Naive thymus-derived CD8-positive, alpha-beta T cell (primary cell): ENCODE measurements at places on chromosomes 5 and 9. TPM values are rescaled to one million over a fixed set of nuclear protein-coding genes. Genes with fewer than 3 reads are reported as not detected.

CDH9 gene
- not detected for total RNA-seq

ADGRD2 gene
- not detected for total RNA-seq

PLAC8L1 gene
- total RNA-seq = 1.8 TPM

CKMT2 gene
- not detected for total RNA-seq

SPATA9 gene
- total RNA-seq = not detected

OLFM1 gene
- total RNA-seq = not detected

C9orf57 gene
- not detected for total RNA-seq

RANBP17 gene
- total RNA-seq = 0.83 TPM

SH3TC2 gene
- not detected for total RNA-seq

GRCh38 chr5:29114331-29114768, 2076.0 kb upstream of the CDH9 start:
- H3K27me3 ChIP-seq = no peaks in the 10 kb centered on the region
- H3K4me3 ChIP-seq = no peak overlapping the region
- no peak overlapping the region for H3K27ac ChIP-seq
- no peaks in the 10 kb centered on the region for H3K4me1 ChIP-seq
- no peak for DNase-seq
- H3K36me3 ChIP-seq = peaks cover 4% of the 10 kb centered on the region

DNA sequence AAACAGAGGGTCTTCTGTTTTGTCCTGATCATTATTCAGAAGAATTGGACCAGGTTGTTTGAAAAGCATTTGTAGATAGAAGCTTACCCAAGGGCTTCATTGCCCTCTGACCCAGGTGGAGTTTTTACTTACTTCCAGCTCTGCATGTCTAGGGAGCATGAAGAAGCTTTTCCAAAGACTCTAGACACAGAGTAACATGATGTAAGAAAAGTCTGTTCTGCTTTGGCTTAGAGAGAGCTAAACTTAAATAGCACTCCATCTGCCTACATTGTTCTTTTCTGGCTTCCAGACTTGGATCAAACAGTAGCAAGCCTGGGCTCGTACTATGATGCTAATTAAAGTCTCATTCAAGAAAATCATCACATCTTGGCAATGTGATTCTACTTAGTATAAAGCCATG, 112.1 kb downstream of the SNCAIP start:
- H3K36me3 ChIP-seq = no peaks in the 10 kb centered on the region
- no peak overlapping the region for H3K4me3 ChIP-seq
- no peaks in the 10 kb centered on the region for H3K4me1 ChIP-seq
- no peak for DNase-seq

- no peak overlapping the region for H3K4me3 ChIP-seq
- DNase-seq = no peak
- H3K36me3 ChIP-seq = no peaks in the 10 kb centered on the region
- no peaks in the 10 kb centered on the region for H3K27me3 ChIP-seq
These were observed 61.1 kb upstream of the HRH2 start for GRCh38 chr5:175596761-175597189.

GRCh38 chr5:91311168-91311696, 71.9 kb downstream of the ARRDC3 start:
- H3K4me1 ChIP-seq = peaks cover 48% of the 10 kb centered on the region
- no peak for DNase-seq
- peak overlapping the region; percentile 76 for H3K4me3 ChIP-seq

GRCh38 chr5:5667136-5667554, 244.7 kb downstream of the ICE1 start:
- H3K27me3 ChIP-seq = peaks cover 14% of the 10 kb centered on the region
- DNase-seq = no peak
- no peak overlapping the region for H3K27ac ChIP-seq
- no peaks in the 10 kb centered on the region for H3K36me3 ChIP-seq

- H3K27me3 ChIP-seq = peaks cover 9% of the 10 kb centered on the region
- no peaks in the 10 kb centered on the region for H3K36me3 ChIP-seq
- no peaks in the 10 kb centered on the region for H3K4me1 ChIP-seq
- DNase-seq = no peak
- no peak overlapping the region for H3K27ac ChIP-seq
These were observed 96.5 kb downstream of the GABBR2 start for GRCh38 chr9:98612061-98612752.

DNA sequence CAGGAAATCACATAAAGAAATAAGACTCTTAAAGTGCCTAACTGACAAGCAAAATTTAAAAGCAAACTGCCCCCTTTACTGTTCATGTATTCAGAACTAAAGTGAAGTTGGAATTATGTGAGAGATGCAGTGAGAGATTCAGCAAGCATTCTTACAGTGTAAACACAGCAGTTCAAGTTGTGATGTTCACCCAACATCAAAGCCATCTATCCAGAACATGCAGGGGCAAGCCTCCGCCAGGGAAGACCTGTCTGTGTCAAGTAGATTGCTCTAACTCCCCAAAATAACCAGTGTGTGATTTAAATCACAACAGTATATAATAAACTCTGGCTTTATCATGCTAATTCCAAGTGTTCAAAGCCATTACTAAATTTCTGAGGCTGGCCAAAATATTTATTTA, 233.3 kb downstream of the BNC2 start:
- no peak overlapping the region for H3K27ac ChIP-seq
- H3K4me3 ChIP-seq = no peak overlapping the region
- peaks cover 2% of the 10 kb centered on the region for H3K27me3 ChIP-seq
- no peaks in the 10 kb centered on the region for H3K36me3 ChIP-seq
- H3K4me1 ChIP-seq = no peaks in the 10 kb centered on the region

GRCh38 chr9:137688725-137689124, 69.9 kb downstream of the EHMT1 start:
- peaks cover 66% of the 10 kb centered on the region for H3K4me1 ChIP-seq
- peaks cover 45% of the 10 kb centered on the region for H3K36me3 ChIP-seq
- peak overlapping the region; percentile 5 for H3K4me3 ChIP-seq
- no peaks in the 10 kb centered on the region for H3K27me3 ChIP-seq
- DNase-seq = no peak
- no peak overlapping the region for H3K27ac ChIP-seq

- H3K36me3 ChIP-seq = no peaks in the 10 kb centered on the region
- H3K4me3 ChIP-seq = peak overlapping the region; percentile 13
- no peak overlapping the region for H3K27ac ChIP-seq
- peaks cover 36% of the 10 kb centered on the region for H3K4me1 ChIP-seq
These were observed 58.5 kb upstream of the CLINT1 start for GRCh38 chr5:157917491-157917890.

DNA sequence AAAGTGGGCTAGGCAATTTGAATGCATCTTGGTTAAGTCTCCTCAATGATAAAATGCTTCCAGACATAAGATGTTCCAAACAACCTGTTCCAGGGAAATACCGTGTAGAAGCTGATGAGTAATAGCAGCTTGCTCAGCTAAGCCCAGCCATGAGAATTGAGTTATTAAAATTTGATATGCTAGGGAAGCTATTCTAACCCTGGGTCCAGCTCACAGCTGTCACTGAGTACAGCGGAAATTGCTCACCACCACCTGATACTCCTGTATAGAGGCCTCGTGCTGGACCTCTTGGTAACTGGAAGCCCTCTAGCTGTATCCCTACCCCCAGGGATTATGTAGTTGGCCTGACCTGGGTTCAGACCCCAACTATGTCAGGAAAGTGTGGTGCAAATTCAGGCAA, 521.3 kb upstream of the TRPC7 start:
- DNase-seq = no peak
- H3K27ac ChIP-seq = no peak overlapping the region

DNA sequence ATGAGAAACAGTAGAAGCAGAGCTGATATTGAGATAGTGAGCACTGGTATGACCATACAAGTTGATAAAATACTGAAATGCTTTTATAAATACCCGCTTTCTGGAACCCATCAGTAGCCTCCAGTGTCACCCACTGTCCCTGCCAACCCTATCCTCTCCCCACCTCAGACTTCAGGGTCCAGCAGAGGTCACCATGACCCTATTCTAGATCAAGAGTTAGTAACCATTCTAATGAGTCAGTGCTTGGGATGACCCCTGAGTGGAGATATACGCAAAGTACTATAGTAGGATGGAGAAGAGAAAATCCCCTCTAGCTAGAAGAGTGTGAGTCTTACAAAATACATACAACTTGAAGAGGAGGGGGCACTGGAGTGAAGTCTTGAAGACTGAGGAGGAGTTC, 297.9 kb upstream of the BRINP1 start:
- H3K4me1 ChIP-seq = no peaks in the 10 kb centered on the region
- no peaks in the 10 kb centered on the region for H3K36me3 ChIP-seq
- H3K27ac ChIP-seq = no peak overlapping the region
- no peak for DNase-seq

DNA sequence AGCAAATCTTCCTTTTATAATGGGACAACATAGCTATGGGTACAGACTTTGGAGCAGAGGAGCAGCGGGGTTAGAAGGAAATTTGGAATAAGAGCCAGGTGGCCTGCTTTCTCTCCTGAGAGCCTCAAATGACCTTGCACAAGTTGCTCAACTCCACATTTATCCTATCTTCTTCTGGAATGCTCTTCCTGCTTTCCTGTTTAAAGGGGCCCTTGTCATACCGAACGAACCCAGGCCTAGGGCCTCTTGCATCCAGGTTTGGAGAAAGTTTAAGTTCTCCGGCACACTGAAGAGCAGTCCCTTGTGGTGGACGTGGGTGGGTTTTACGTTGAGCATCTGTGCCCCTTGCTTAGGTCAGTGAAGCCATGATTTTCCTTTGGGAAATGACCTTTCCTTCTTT, 197.9 kb upstream of the NR3C1 start:
- H3K4me1 ChIP-seq = peaks cover 41% of the 10 kb centered on the region
- no peak for DNase-seq
- no peak overlapping the region for H3K27ac ChIP-seq
- peaks cover 2% of the 10 kb centered on the region for H3K36me3 ChIP-seq
- H3K27me3 ChIP-seq = peaks cover 3% of the 10 kb centered on the region

GRCh38 chr5:78003450-78003849, 227.3 kb upstream of the TBCA start:
- no peak overlapping the region for H3K27ac ChIP-seq
- H3K4me3 ChIP-seq = no peak overlapping the region
- peaks cover 16% of the 10 kb centered on the region for H3K36me3 ChIP-seq
- DNase-seq = no peak
- no peaks in the 10 kb centered on the region for H3K4me1 ChIP-seq

DNA sequence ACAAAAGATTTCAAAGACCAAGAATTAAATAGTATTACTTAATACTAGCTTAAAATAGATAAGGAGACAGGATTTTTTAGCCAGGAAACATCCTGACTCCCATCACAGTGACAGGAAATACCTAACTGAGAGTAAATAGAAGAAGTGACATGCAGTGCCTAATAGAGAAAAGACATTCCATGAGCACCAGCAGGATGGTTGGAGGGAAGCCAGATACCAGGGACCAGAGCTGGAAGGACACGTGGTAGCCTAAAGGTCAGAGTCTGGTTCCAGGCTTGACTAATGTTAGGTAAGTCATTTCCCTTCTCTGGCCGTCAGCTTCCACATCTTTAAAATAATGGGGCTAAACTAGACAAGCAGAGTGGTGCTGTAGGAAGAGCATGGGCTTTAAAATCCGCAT, 41.6 kb downstream of the CDK5RAP2 start:
- no peak overlapping the region for H3K27ac ChIP-seq
- DNase-seq = no peak

- H3K4me3 ChIP-seq = no peak overlapping the region
- no peak for DNase-seq
- no peak overlapping the region for H3K27ac ChIP-seq
- no peaks in the 10 kb centered on the region for H3K36me3 ChIP-seq
These were observed 165.5 kb downstream of the RORB start for GRCh38 chr9:74662674-74663073.

- no peaks in the 10 kb centered on the region for H3K27me3 ChIP-seq
- no peaks in the 10 kb centered on the region for H3K36me3 ChIP-seq
- DNase-seq = no peak
These were observed 202.1 kb upstream of the SLC30A5 start for GRCh38 chr5:68891718-68892117.

DNA sequence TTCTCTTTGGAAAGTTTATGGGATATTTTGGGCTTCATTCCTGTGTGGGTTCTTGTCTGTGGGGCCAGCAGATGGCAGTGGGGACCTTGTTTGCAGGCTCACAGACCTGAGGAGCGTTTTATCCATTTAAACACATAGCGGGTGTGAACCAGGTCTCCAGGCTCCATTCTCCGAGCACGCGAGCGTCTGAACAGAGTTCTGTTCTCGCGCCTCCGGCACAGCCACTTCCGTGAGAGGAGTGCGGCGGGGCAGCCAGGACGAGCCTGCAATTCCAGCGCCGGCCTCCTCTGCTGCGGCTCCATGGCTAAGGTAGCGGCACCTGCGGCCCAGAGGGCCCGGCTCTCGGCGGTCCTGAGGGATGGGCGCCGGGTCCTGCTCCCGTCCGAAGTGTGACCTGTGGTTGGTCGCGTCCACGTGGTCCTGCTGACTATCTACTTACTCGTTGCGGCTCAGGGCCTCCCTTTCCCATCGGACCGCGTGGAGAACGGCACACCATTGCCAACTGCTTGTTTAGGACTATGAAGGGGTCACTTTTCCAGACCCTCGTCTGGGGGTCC, 7.3 kb downstream of the NRARP start:
- H3K4me1 ChIP-seq = peaks cover 10% of the 10 kb centered on the region
- no peak for DNase-seq
- H3K27ac ChIP-seq = no peak overlapping the region

DNA sequence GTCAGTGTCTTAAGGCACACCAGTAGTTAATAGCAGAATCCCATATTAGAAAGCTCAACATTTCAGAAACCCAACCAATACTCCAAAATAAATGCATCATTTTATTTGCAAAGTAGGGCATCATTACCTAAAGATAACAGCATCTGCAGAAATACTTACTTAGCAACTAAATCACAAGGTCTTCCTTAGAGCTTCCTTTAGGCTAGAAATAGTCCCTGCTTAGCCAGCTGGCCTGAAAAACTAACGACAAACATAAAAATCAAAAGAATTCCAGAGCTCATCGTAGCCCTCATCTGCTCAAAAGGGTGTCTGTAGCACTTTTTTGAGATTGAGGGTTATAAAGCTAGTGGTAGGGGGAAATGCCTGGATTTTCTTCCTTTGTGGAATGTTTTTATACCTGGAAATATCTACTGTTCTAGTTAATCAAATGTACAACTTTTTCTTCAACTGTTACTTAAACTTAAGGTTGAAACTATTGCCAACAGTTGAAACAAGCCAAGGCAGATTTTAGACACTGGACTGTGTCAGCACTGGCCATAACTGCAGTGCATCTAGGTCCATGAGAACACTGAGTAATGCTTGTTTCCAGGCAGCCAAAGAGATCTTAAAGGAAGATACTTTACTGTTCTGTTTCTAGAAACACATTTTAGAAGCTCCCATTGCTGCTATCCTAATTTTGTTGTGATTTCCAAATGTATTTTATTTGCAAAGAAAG, 129.4 kb upstream of the RASA1 start:
- no peak for DNase-seq
- no peak overlapping the region for H3K27ac ChIP-seq
- H3K4me1 ChIP-seq = peaks cover 6% of the 10 kb centered on the region
- H3K4me3 ChIP-seq = no peak overlapping the region
- H3K36me3 ChIP-seq = no peaks in the 10 kb centered on the region

DNA sequence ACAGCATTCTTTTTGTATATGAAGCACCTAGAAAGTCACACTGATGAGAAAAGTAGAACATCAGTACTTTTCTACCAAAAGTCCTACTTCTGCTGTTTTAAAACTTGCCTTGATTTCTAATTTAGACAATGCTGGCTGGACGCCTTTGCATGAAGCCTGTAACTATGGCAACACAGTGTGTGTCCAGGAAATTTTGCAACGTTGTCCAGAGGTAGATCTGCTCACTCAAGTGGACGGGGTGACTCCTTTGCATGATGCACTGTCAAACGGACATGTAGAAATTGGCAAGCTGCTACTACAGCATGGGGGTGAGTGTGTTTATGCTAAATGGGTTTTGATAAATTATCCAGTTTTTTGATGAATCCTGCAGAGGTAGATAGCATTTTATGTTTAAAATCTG, 73.5 kb downstream of the SLF1 start:
- H3K4me1 ChIP-seq = no peaks in the 10 kb centered on the region
- H3K4me3 ChIP-seq = no peak overlapping the region
- no peak for DNase-seq
- H3K36me3 ChIP-seq = no peaks in the 10 kb centered on the region
